ENCODE measurements at places on chromosomes 7 and 10.
A peak's percentile ranks its signal among the peaks of the same experiment; 100 is the strongest.

- DNase-seq: no peak
These were observed 5.1 kb downstream of the AKR1B15 start for GRCh38 chr7:134553976-134554375.

DNA sequence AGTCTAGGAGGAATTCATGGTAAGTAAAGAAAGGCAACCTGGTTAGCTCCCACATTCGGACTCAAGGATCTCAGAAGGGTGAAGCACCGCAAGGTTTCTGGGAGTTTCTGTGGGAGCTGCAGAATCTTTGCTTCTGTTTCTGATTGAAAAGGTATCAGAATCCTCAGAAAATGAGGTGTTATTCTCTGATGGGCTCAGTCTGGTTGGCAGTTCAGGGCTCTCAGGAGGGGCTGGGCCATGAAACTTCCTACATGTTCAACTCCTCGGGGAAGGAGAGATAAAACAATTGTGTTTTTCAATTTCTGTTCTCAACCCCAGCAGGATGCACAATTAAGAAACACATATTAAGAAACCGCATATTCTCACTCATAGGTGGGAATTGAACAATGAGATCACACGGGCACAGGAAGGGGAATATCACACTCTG, 9.1 kb downstream of the OR2A7 start:
- no peak for DNase-seq

DNA sequence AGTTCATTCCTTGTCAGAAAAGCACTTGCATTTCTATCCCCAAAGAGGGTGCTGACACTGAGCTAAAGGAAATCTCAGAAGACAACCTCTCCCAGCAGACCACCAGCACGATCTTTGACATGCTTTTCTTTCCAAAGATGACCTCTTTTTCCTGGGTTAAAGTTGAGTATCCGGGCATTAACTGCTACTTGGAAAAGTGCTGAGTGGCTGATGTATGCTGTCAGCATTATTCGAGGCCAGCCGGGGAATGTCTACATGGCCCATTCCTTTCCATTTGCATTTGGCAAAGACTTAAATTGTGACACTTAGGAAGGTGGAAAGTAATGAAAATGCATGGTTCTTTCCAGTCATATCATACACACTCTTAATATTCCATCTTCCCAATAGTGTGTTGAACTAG, 90.6 kb upstream of the SKAP2 start:
- DNase-seq: no peak

DNA sequence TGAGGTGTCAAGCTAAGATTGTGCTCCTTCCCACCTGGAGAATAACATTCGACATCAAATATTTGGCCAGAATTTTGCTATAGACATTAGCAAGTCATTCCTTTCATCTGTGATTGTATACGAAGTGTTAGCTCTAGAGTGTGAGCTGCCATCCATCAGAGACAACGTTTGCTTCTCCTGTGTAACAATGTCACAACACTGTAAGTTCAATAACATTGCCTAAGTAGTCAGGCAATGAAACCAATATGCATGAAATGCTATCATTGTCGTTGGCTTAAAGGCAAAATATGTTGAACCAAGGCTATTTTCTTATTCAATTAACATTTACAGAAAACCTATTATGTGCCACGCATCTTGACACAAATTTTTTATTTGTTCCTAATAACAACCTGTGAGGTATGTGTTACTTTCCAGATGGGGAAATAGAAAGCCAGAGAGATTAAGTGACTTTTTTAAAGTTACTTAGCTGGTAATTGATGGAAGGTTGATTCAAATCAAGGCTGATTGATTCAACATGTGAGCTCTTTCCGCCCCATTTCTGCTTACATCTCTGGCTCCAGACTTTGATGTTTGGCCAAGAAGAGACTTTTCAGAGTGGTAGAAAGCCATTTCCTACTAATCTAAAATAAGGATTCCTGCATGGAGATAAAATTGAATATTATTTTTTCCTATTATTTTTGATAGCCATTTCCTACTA, 32.0 kb downstream of the BET1 start:
- DNase-seq: no peak

- DNase-seq: no peak
These were observed 56.7 kb downstream of the LAMB4 start for GRCh38 chr7:108073305-108074070.

DNA sequence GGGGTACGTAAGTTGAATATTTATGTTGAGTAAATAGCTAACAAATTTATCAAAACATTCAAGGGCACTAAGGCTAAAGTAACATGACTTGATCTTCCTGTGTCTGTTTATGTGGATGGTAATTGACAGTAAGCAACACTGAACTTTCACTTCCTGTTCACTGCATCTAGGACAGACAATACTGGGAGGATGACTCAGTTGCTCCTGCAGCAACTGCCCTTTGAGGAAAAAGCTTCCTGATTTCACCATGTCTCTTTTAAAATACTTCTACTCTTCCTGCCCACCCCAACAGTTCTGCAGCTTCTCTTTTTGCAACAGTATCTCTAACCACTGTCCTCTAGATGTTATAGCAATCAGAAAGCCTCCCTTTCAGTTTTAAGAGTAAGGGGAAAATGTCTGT, 76.6 kb upstream of the HGF start:
- DNase-seq: peak; percentile 98

DNA sequence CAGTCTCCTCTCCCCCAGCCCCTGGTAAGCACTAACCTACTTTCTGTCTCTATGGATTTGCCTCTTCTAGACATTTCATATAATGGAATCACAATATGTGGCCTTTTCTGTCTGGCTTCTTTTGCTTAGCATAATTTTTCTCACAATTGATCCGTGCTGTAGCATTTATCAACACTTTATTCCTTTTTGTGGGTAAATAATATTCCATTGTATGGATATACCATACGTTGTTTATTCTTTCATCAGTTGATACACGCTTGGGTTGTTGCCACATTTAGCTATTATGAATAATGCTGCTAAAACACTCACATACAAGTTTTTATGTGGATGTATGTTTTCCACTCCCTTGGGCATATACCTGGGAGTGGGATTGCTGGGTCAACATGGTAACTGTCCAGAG, 25.8 kb downstream of the MCM10 start:
- DNase-seq: no peak

- no peak for DNase-seq
These were observed 101.3 kb downstream of the GLI3 start for GRCh38 chr7:42135728-42136127.

DNA sequence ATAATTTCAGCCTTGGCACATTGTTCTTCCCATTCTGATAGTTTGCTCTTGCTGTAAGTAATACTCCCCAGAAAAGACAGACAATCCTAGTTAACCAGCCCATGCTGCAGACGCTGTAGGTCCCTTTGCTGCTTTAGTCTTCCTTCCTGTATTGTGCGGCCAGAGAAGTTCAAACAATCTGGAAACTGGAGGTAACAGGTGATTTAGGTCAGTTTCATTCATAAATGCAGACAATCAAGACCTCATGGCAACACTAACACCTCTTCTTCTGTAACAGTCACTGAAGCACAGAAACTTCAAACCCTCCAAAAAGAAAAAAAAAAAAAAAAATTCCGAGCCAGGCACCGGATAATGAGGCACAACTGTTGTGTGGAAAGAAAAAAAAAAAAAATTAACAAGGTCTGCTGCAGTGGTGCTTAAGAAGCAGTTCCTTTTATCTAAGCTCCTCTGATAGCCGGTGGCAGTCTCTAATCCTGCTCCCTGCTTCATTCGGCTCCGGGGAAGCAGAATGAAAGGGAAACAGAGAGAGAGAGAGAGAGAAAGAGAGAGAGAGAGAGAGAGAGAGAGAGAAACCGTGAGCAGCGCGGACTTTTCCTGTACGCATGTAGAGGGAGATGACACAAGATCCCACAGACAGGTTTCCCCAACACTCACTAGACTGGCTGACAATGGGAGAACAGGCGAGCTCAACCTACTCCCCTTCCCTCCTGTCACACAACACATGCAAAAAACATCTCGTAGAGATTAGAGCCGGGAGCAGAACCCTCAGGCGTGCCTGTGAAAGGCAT, at the start of gene SEMA3A:
Gene SEMA3A, minus strand, starts transcription at position 306 of the 788 bp plus-strand sequence. Its CDS starts 203 bp downstream, at position 103.
- peak; percentile 25 for DNase-seq

DNA sequence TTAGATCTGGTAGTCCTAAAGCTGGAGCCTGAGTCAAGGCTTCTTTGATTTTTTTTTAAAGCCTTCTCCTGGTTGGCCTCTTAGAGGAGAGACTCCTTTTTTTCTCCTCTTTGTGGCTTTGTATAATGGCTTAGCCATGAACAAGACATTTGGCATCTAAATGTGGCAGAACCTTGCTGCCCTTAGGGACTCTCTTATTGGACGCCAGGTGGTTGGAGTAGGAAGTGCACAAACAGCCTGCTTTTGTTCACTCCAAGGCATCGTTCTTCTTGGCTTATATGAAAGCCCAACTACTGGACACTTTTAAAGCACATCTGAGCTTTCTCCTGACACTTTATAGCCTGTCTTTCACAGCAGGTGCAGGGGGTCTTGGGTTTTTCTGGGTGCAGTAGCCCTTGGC, 25.0 kb downstream of the ZPBP start:
- DNase-seq: peak; percentile 14

GRCh38 chr7:133237545-133237944, 15.3 kb upstream of the EXOC4 start:
- no peak for DNase-seq

GRCh38 chr7:100723732-100724275, 3.5 kb downstream of the EPO start:
- DNase-seq: no peak

- no peak for DNase-seq
These were observed 210.4 kb downstream of the PAXIP1 start for GRCh38 chr7:154792436-154793055.

DNA sequence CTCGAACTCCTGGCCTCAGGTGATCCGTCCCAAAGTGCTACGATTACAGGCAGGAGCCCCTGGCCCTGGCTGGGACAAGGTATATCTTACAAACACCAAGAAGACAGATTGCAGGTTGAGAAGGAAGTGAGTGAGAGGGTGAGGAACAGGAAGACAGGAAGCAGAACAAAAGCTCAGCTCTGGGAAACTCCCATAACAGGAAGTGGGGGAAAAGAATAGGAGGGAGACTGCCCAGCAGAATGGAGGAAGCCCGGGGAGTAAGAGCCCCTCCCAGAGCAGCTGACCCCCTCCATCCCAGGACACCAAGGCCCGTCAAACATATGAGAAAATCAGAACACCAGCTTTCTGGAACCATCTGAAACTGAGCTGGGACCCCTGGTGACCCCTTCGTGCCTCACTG, 2.9 kb downstream of the TECPR1 start:
- DNase-seq: peak; percentile 14

DNA sequence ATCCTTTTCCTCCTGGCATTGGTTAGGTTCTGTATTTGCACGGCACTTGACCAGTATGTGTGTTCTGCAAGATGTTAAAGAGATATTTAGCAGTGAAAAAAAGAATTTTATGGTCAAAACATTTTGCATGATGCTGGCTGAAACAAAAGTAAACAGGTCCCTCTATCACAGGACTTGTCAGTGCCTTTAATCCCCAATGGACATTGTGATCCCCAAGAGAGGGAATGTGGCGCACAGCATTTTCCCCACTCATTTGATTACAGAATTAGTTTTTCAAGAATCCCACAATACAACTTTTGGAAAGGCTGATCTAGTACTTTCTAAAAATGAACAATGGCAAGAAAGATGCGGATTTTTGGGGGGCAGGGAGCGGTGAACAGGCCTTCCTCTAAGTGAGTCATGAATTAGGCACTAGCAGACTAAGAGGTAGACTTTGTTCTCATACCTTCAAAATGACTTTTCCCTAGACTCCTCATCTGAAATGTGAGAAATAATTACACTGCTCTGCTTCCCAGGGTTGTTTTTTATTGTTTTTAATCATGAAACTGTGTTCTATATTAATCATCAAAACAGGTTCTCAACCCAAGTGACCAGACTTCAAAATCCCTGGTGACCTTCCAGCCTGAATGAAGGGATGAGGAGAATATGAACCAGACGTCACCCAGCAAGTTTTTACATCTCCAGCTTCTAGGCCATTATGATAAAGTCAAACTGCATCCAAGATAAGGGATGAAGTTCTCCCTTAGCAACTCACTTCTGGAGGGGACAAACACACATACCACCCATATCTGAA, 8.6 kb downstream of the FBXW4 start:
- no peak for DNase-seq

GRCh38 chr10:132282667-132283603, 24.8 kb downstream of the STK32C start:
- DNase-seq: no peak

GRCh38 chr7:21330462-21331178, 97.3 kb upstream of the SP4 start:
- no peak for DNase-seq

- DNase-seq: no peak
These were observed 7.2 kb downstream of the ANTXRL start for GRCh38 chr10:46293832-46294640.

DNA sequence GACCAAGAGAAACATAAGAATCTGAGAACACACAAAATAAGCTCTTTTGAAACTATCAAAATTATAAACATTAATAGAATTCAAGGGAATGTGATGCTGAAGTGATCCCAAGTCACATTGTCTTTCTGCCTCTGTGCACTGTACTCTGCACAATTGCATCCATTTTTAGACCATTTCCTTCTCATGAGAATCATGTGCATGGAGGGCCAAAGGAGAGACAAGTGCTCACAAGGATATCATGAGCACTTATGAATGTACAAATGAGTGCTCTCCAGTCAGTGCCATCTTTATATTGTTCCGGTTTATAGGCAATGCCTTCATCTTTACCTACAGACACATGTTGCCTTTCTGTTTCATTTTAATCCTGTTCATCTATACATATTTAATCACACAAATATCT, 36.9 kb downstream of the MET start:
- no peak for DNase-seq

DNA sequence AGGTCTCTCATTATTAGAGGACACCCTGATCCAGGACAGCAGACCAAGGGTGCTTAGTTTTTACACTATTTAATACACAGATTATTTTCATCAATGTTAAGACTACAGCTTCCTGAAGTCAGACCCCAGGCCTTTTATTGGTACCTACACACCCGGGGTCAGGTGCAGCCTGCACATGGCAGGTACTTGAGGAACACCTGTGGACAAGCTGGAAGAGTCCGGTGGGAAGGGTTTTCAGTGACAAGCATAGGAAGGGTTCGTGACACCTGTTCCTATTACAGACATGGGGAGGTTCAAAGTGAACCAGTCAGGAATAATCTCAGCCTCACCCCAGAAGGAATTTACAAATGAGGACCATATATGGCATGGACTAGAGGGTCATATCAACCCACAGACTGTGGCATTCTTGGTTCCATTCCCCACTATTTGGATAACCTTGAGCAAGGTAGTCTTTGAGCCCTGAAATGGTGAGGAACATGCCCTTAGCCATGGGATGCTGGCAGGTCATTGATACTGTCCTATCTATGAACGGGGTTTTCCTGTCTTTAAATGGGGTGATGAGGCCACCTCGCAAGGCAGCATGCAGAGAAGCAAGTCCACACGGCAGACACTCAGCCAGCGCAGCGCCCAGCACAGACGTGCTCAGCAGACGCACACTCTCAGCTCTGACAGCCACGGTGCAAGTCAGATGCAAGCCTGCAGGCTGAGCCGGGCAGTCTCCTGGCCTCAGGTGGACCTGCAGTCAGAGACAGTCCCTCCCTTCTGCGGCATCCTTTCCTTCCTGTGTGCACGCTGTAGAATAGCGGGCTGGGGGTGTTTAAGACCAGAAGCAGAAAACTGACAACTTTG, 624.9 kb downstream of the PTPRN2 start:
- DNase-seq: no peak

Measured in AML-193 (cell line).